Omental fat pad (tissue), 4 donors: ENCODE measurements at places on chromosomes 2 and 18.

DNA sequence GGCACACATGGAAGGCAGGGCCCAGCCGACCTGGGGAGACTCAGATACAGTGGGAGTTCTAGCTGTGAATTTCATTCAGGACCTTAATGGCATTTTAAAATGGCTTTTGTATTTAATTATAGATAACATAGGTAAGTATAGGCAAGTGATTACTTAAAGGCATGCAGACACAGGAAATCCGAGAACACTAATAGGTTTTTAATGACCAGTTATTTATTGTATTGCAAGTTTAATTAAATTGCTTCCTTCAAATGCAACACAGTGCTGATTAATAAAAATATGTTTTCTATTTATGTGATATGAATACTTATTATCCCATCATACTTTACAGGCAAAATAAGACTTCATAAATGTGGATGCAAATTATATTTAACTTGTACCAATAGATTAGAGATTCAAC is 19.7 kb upstream of the SH3RF3 start:
- DNase-seq: no peak

GRCh38 chr2:228522977-228523376 is 341.5 kb upstream of the SPHKAP start:
- DNase-seq: no peak

GRCh38 chr2:83689402-83689801 is 769.7 kb downstream of the SUCLG1 start:
- DNase-seq: no peak

- no peak for DNase-seq
These were observed 101.5 kb downstream of the GALNT1 start for GRCh38 chr18:35683021-35683420.

DNA sequence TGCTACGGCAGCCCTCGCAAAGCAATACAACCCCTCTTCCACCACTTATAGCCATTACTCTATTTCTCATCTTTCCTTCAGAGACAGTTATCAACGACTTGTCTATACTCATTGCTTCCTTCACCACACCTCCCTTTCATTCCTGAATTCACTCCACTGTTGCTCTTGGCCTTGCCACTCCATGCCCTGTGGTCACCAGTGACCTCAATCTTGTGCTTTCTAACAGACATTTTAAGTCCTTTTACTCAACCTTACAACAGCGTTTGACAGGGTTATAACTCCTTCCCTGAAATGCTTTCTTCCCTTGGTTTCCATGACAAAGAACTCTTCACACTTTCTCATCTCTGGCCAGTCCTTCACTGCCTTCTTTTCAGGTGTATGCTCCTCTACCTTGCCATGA is 90.6 kb upstream of the CCDC141 start:
- DNase-seq: no peak

GRCh38 chr2:1593371-1594122 is 150.8 kb downstream of the PXDN start:
- no peak for DNase-seq

DNA sequence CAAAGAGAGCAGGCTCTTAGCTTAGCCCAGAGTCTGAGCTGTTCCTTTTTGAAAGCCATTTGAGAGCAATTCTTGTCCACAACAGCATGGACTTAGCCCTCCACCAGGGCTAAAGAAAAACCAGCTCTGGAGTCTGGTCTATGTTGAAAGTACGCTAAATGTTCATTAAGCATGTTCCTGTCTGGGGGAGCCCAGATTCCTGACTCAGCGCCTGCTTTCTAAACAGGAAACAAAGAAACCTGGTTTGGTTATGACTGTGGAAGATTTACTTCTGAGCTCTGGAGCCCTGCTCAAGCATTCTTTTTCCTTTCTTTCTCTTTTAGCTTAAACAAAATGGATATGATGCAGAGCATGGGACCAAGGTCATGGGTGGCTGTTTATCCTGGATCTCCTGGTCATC is 279.8 kb downstream of the RBM43 start:
- DNase-seq: no peak

- DNase-seq: no peak
These were observed 86.4 kb upstream of the MAP4K3 start for GRCh38 chr2:39523308-39524044.

DNA sequence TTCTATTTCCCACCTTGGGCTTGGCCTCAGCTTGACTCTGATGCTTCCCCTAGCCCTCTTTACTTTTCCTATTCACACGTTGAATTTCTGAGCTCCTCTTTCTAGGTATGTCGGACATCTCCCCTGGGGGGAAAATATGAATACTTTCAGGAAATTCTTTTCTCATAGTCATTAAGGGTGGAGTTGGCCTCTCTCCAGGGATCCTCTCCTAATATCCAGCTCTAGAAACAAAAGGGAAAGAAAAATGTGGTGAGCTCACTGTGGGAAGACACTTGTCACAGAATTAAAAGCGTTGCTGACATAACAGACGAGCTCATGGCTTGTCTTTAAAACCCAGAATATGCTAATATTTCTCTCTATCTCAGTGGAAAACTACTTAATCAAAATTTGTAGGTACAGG is 132.7 kb upstream of the MEX3C start:
- DNase-seq: no peak

- DNase-seq: no peak
These were observed 274.8 kb downstream of the PDE11A start for GRCh38 chr2:177797808-177798207.

DNA sequence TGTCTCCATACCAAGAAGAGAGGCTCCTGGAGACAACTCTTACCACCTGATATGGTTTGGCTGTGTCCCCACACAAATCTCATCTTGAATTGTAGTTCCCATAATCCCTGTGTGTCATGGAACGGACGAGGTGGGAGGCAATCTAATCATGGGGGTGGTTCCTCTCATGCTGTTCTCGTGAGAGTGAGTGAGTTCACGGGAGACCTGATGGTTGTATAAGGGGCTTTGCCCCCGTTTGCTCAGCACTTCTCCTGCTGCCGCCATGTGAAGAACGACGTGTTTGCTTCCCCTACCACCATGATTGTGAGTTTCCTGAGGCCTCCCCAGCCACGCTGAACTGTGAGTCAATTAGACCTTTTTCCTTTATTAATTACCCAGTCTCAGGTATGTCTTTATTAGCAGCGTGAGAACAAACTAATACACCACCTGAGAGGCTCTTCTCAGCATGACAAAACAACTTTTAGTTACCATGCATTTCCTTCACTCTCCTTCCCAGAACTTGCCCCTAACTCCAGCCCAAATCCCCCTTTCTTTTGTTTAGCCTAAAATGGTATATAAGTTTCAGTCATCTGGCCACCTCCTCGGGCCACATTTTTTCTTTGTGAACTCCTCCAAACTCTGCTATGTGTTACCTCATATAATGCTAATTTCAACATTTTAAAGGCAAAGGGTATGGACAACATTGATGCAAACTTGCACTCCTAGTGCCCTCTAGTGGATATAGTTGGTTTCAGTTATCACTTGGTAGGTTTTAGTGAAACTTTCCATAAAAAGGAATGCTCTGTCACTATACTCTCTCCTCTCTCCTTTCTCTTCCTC is 58.6 kb upstream of the SLC25A52 start:
- DNase-seq: no peak

GRCh38 chr18:9147440-9148202 is 11.0 kb downstream of the ANKRD12 start:
- no peak for DNase-seq

GRCh38 chr2:43127208-43127940 is 99.0 kb downstream of the ZFP36L2 start:
- DNase-seq: peak; percentile 55

- no peak for DNase-seq
These were observed 103.4 kb downstream of the LDLRAD4 start for GRCh38 chr18:13321923-13322322.

- no peak for DNase-seq
These were observed 79.2 kb upstream of the PID1 start for GRCh38 chr2:229350117-229350805.

- DNase-seq: no peak
These were observed 56.0 kb downstream of the PKDCC start for GRCh38 chr2:42103829-42104228.

DNA sequence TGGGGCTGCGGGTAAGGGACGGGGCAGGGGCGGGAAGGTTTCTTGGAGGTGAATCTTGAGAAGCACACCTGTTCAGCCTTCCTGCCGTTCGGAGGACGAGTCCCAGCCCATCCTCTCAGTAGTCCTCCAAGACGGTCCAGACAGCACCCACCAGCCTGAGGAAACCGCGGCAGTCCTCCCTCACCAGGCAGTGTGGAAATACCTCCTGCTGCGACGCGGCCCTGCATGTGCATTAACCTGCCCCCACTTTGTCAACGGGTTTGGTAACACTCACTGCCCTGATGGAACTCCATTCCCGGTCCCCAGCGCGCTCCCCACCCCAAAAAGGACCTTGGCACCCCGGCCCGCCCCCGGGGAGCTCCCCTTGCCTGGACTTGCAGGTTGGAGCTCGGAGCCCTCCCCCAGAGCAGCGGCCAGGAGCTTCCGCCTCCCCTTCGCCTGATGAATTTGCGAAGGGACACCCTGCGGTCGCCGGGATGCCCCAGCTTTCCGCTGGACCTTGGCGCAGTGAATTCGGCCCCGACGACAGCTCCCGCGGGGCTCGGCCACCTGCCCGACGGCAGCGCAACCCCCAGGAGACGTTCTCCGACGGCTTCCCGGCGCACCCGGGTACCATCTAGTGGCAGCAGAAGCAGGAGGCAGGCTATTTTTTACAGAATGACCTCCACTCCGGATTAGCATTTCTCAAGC is 31.5 kb downstream of the ACVR1C start:
- no peak for DNase-seq

GRCh38 chr2:240896394-240896793 is 438 bp upstream of the MAB21L4 start:
- no peak for DNase-seq

- no peak for DNase-seq
These were observed 30.7 kb upstream of the SLC35F6 start for GRCh38 chr2:26733413-26733812.

GRCh38 chr2:213787869-213788268 is 503.6 kb downstream of the SPAG16 start:
- DNase-seq: no peak
